ENCODE measurements at places on chromosomes 16 and 17. TPM values are rescaled to one million over a fixed set of nuclear protein-coding genes. Genes with fewer than 3 reads are reported as not detected.
A peak's percentile ranks its signal among the peaks of the same experiment; 100 is the strongest.

DNA sequence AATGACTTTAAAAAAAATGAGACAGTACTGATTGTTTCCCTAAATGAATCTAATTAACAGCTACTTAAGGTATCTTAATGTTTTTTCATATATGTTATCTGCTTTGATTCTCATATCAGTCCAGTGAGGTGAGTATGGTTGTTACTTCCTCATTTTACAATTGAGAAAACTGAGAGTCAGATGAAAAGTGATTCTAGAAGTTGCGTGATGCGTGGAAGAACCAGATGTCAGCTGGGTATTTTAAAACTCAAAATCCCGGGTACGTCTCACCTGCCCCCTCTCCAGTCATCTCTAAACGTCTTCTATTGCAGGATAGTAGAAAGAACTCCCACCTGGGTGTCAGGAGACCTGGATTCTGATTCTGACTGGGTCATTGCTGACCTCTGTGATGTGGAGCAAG is 89.2 kb downstream of the MAP2K6 start:
- DNase-seq = no peak

DNA sequence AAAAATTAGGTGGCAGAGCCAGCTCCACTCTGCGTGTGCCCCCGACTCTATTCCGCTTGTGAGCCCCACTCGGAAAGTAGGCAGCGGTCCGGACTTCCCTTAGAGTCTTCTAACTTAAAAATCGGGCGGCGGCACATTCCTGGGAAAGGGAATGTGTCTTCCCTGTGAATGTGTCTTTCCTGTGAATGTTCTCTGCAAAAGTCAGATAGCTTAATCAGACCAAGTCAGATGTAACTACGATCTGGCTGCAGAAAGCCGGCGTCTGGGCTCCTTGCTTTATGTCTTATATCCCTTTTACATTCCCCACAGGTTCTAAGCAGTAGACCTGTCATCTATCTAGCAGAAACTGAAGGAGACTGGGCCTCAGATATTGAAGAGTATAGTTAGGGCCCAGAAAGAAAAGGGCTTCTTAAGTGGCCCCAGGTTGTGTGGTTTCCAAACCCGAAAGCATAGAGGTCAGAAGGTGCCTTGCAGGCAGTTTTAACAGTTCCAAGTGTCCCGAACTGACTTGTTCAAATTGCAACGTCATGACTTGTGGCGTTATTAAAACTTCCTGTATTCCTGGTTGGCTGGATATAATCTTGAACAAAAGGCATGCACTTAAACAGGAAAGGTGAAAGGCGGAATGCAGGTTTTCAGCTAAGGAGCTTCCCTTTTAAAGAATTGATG is 601 bp downstream of the PHKB start:
- no peak for DNase-seq

GRCh38 chr17:33986088-33986487 is 269.0 kb upstream of the CCL2 start:
- DNase-seq = no peak

DNA sequence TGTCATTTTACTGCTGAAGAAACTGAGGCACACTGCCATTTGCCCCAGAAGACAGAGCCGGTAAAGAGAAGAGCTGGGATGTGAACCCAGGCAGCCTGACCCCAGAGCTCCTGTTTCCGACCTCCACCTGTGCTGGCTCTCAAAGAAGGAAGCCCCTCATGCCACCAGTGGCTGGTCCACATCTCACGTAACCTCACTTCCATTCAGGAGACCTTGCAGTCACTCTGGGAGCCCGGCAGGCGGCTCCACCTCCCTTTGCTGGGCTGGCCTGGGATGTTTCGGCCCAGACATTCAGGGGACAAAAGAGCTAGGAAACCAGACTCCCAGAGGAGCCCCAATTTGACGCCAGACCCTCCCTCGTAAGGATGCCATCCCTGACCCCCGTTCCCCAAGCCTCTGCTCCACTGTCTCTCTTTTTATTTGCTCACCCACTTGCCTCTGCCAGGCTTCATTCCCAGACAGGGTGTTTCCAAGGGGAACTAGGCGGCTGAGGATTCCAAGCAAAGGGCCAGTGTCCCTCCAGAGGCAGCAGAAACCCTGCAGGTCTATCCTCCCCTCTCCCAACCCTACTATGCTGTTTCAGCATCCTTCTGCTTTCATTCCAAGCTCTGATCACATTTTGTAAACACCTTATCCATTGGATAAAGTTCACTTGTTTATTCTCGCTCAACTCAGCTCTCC is 2.8 kb downstream of the TAF1C start:
- DNase-seq = no peak

DNA sequence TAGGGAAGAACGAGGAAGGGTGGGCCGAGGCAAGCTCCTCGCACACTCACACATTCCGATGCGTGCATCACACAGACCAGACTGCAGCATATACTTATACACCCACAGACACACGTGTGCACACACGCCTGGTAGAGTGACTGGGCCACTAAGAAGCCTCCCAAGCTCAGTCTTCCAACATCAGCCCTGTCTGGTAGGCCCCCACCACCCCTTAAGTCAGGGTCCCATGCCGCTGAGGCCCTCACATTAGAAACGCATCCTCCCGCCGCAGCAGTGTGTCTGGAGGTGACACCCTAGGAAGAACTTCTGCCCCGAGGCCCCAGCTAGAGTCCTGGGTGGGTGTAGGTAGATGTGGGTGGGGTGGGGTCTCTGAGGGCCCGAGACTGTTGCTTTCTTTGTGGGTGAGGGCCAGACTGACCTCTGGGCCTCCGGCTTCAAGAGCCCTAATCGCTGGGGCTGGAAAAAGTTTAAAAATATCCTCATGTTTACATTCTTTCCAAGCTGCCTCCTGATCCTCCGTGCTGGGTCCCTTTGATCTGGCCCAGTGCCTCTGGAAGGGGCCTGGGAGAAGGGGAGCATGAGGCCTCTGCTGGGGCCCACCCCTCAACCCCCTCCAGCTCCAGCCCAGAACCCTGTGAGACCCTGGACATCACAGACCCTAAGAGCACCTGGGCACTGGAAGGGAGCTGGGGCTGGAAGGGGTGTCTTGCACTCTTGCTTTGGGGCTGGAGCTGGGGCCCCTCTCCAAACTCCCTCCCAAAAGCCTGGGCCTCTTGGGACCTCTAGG is 13.6 kb downstream of the CDH16 start:
- DNase-seq = peak; percentile 58

Gene NARF
- total RNA-seq = 82.5 TPM

Gene CRHR1
- total RNA-seq = not detected

Gene CCL14
- total RNA-seq = 27.2 TPM

All from right cardiac atrium (tissue), 5 donors.